ENCODE measurements at places on chromosomes 1 and 21.

- no peak for DNase-seq
These were observed 161.7 kb upstream of the ST6GALNAC5 start for GRCh38 chr1:76705560-76705959.

GRCh38 chr1:172838680-172839313 is 179.9 kb downstream of the FASLG start:
- no peak for DNase-seq

DNA sequence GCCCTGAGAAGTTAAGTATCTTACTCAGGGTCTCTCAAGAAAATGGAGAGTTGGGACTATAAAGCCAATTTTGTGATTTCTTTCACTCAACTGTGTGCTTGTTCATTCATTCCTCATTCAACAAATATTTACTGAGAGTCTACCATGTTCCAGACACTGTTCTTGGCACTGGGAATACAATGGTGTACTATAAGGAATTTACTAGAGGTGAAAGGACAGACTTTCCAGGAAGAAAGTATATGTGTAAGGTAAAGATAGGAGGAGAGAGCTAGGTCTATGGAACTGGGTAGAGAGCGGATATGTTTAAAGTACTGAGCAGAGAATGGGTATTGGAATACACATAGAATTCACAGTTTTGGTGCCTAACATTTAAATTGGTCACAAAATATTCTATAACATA is 42.3 kb downstream of the ZNHIT6 start:
- DNase-seq = no peak

DNA sequence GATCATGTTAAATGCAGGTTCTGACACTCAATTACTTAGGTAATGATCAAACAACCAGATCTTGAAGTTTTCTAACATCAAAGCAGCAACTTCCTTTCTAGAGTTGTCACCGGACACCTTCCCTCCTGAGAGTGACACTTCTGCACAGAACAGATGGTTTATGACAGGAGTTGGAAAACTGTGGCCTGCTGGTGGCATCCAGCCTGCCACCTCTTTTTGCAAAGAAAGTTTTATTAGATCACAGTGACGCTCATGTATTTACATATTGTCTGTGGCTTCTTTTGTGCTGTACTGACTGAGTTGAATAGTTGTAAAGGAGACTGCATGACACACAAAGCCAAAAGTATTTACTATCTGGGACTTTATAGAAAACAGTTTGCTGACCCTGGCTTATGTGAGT is 28.3 kb downstream of the DDR2 start:
- no peak for DNase-seq

DNA sequence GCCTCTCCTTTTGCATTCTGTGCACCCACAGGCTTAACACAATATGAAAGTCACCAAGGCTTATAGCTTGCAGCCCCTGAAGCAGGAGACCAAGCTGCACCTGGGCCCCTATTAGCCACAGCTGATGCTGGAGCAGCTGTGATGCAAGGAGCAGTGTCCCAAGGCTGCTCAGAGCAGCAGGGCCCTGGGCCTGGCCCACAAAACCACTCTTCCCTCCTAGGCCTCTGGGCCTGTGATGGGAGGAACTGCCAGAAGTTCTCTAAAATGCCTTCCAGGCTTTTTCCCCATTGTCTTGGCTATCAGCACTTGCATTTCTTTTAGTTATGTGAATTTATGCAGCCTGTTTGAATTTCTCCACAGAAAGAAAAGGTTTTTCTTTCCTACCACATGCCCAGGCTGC is 89.5 kb upstream of the KCTD3 start:
- no peak for DNase-seq

DNA sequence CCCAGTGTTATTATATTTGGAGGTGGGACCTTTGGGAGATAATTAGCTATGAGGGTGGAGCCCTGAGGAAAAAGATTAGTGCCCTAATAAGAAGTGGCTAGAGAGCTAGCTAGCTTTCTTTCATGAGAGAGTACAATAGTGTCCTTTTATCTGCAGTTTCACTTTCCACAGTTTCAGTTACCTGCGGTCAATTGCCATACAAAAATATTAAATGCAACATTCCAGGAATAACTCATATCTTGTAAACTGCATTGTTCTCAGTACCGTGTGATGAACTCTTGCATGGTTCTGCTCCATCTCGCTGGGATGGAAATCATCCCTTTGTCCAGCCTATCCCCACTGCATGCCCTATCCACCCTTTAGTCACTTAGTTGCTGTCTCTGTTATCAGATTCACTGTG is 201.6 kb downstream of the RWDD3 start:
- DNase-seq = no peak

DNA sequence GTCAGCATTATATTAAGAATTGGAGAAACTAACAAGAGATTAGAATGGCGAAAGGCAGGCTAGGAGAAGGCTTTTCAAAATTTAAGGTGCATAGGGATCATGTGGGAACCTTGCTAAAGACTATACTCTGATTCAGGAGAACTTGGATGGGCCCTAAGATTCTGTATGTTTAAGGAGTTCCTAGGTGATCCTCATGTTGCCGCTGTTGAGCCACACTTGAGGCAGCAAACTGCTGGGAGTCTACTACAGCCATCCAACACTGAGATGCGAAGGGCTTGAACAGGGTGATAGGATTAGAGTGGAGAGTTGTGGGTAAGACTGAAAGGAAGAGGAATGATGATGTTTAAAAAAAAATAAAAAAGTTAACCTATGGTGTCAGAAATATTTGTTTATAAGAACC is 1013.2 kb downstream of the MRPL39 start:
- DNase-seq = no peak

Measured in germinal center (tissue), 1 donor.